AG04450 (cell line): ENCODE measurements at places on chromosomes 11 and 22.

DNA sequence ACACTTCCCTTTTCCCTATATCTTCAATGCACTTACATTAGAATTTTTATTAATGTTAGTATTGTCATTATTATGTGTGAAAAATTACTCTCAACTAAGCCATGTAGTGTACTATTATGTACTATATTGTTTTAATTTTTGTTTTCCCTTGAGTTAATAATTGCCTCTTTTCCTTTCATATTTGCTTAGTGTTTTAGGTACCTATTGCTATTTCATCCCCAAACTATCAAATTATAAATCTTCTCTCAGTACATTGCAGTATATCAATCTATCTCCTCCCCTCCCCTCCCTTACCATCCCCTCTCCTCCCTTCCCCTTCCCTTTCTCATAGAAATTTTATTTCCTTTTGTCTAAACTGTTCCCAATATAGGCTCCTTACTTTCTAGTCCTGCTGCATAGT is 12.8 kb upstream of the TENM4 start:
- DNase-seq = no peak

DNA sequence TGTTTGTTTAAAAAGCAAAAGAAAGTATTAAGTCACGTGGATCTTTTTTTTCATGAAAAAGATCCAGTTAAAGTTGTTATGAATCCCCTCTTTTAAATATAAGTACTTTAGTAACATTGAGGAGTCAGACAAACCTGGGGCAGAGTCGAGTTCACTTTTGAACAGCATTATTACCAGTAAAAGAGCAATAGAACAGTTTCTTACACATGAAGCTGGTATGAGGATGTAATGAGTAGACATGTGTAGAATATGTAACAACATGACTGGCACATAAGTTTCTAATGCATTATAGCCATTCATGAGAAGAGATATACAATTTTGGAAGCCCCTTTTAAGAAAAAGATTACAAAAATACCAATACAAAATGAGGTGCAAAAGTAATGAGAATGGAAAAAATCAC is 7.6 kb upstream of the MUC15 start:
- DNase-seq = no peak

DNA sequence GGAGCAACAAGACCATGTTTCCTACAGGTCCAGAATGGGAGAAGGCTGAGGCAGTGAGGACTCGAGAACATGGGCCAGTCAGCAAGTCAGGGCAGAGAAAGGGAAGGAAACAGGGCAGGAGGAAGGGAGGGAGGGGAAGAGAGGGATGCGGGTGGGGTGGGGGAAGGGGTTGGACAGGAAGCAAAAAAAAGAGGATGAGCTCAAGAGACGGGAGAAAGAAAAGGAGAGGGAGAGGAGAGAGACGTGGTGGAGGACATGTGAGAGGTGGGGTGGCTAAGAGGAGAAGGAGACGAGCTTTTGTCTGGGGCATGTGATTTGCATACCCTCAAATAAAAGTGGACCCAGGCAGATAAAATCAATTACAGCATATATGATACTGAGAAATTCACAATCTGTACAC is 389.5 kb upstream of the B3GAT1 start:
- DNase-seq = no peak

GRCh38 chr22:19884161-19884953 is 29.7 kb upstream of the GNB1L start:
- no peak for DNase-seq

- no peak for DNase-seq
These were observed 599.1 kb downstream of the BRD1 start for GRCh38 chr22:49228431-49229037.

GRCh38 chr11:16862726-16863125 is 124.3 kb downstream of the C11orf58 start:
- DNase-seq = no peak

GRCh38 chr22:49958366-49958921 is 2.1 kb upstream of the PIM3 start:
- DNase-seq = no peak

DNA sequence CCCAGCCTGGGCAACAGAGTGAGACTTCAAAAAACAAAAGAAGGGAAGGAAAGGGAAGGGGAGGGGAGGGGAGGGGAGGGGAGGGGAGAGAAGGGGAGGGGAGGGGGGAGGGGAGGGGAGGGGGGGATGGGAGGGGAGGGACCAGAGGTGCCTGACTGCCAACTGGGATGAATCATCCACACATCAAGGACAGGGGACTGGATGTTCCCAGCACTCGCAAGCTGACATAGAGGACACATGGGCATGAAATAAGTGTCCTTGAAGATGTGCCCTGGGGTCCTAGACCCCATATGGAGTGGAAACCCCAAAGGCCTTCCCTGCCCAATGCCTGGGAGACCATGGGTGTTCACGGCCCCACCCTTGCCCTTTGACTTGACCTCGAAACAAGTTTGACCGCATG is 19.8 kb downstream of the TST start:
- DNase-seq = no peak
